Articular chondrocyte of knee joint (primary cell): ENCODE measurements at places on chromosomes 1 and 21. TPM values are rescaled to one million over a fixed set of nuclear protein-coding genes. Genes with fewer than 3 reads are reported as not detected.

The TNNI3K gene
- 0.91 and 1.6 TPM in 2 replicates for total RNA-seq

The TRAF3IP3 gene
- total RNA-seq: not detected in 2 replicates

The TPTE gene
- total RNA-seq: not detected in 2 replicates

The FAM72A gene
- total RNA-seq: 1.8 and 2.0 TPM in 2 replicates

The COL24A1 gene
- total RNA-seq: 1.3 and 2.9 TPM in 2 replicates

The CENPS gene
- total RNA-seq: 18.6 and 20.0 TPM in 2 replicates

The IFNLR1 gene
- total RNA-seq: 0.13 and 0.22 TPM in 2 replicates

The KLHL20 gene
- total RNA-seq: 32.1 and 34.8 TPM in 2 replicates

The FAM167B gene
- 1.8 and 3.0 TPM in 2 replicates for total RNA-seq
